ENCODE measurements at places on chromosomes 5 and 9.
A peak's percentile ranks its signal among the peaks of the same experiment; 100 is the strongest.

GRCh38 chr9:3698531-3698930 lies 172.7 kb upstream of the RFX3 start:
- no peak for DNase-seq

DNA sequence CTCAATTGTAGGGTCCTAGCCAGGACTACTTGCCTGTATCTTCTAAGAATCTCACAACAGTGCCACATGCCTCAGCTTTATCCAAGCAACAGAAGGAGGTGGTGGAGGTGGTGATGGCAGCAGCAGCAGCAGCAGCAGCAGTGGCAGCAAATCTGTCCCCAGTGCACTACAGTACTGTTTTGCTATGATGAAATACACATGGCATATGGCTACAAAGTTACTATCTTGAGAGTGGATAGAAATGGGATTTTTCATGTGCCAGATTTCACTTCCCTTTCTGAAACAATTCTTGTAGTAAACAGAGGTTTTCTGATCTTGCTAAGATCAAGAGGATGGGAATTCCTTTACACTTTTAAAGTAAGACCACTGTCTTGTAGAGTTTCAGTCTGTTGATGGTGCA lies 8.1 kb upstream of the CYSTM1 start:
- DNase-seq: no peak

GRCh38 chr5:55159763-55160492 lies at the start of gene GPX8:
GPX8 (plus strand) TSS chr5:55160171; CDS start chr5:55160193, 22 bp downstream.
- peak; percentile 87 for DNase-seq

- DNase-seq: no peak
Measured at GRCh38 chr5:106152569-106152968, 1518.2 kb downstream of the EFNA5 start.

GRCh38 chr5:141094481-141095262 lies at the start of gene PCDHB2:
PCDHB2 (plus strand) TSS chr5:141094615; CDS start chr5:141094791, 176 bp downstream.
- DNase-seq: peak; percentile 23

DNA sequence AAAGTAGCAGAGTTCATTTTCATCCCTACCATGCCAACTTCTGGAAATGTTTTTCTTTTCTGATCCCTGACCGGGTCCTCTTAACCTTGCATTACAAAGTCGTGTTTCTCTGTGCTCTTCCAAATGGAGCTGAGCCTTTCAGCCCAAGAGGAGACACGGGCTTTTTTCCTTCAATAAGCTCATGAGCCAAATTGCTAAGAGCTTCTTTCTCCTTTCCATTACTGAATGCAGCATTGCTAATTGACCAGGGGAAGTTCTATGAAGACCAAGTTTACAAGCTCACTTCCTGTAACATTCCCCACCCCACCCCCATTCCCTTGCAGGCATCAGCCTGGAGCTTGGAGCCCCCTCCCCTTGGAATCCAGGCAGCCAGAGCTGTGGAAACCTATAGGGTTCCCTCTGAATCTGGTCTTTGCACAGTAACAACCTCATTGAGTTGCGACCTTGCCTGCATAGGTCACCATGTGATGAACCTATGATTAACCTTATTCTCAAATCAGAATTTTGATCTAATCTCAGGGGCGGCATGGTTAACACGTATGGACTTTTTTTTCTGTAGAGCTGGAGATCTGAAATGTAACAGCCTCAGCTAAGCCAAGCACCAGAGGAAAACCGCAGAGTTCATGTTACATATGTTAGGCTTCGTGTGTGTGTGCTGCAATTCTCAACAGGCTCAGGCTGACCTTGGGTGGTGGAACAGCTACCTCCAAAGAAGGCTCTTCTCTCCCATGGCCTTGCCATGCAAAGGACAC lies 395.7 kb upstream of the ZNF462 start:
- no peak for DNase-seq

DNA sequence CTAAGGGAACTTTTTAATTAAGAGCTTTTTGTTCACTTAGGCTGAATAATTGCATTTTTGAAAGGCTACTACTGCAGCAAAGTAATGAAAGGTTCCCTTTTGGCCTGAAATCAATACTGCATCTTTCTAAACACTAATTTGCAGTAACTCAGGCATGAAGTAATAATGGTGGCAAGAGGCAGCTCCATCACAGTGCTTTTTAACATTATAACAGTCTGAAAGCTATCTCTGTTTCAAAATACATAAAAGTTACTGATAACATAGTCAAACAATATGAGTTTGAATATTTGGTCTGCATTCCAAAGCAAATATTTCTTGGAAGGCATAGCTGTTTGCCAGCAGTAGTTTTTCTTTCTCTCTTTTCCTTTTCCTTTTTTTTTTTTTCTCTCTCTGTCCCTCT lies 113.4 kb downstream of the FBN2 start:
- no peak for DNase-seq

DNA sequence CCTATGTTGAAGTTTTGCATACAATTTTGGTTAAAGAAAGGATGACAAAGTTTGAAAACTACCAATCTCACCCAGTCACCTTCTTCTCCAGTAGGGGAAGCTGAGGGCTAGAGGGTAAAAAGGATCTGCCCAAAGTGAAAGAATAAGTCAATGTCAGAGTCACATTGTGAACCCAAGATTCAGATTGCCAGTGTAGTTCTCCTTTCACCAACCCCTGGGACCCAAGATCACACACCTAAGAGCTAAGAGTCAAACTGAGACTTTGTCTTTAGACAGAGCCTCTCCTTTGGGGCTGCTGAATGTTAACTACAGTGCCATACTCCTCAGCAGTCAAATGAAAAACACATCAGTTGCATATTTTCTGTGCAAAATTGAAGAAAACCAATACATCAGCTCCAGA lies 210.6 kb downstream of the ATP10B start:
- DNase-seq: no peak

- no peak for DNase-seq
Measured at GRCh38 chr5:14872070-14872989, 752 bp upstream of the ANKH start.

DNA sequence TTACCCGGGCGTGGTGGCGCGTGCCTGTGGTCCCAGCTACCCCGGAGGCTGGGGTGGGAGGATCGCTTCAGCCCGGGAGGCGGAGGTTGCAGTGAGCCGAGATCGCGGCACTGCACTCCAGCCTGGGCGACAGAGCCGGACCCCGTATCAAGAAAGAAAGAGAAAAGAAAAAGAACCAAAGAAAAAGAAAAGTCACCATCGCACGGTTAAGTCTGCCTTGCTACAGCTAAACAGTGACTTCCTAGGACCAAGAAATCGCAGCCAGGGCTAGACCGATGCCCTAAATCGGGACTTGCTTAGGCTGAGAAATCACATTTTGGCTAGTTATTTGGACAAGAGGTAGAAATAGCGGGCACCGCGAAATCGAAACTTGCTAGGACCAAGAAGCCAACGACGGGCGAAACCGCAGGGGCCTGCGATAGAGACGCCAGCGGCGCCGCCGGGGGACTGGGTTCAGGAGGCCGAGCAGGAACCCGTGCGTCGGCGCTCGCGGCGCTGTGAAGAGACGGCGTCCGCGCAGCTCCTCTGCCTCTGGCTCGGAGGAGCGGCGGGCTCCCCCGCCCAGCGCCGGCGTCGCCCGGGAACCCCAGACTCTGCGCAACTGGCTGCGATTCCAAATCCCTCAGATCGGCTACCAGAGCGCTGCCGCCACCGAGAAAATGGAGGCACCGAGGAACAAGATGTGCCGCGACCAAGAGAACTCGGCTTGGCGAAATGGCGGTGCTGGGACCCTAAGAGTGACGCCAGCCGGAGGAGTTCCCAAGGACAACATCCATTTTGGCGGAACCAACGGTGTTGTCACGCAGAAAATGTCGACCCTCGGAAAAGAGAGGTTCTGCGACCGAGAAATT lies 26.1 kb upstream of the ANXA2R start:
- DNase-seq: peak; percentile 74

- DNase-seq: no peak
Measured at GRCh38 chr9:4309806-4310205, 9.9 kb upstream of the GLIS3 start.

DNA sequence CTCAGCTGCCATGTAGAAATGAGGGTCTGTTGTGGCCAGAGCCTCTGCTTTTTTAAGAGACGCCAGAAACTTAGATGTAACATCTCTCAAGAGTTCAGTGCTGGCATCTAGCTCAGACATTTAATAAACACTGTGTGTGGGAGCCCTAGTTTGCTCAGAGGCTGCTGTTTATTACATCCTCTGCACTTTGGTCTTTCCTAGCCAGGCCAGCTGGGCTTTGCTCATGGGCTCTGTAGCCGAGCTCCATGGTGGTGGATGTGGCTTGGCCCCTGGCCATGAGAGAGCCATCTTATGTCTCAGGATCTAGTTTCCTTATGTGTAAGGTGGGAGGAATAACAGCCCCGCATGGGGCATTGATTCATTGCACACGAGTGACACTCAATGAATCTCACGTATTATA lies 30.0 kb downstream of the ARHGEF37 start:
- DNase-seq: no peak

DNA sequence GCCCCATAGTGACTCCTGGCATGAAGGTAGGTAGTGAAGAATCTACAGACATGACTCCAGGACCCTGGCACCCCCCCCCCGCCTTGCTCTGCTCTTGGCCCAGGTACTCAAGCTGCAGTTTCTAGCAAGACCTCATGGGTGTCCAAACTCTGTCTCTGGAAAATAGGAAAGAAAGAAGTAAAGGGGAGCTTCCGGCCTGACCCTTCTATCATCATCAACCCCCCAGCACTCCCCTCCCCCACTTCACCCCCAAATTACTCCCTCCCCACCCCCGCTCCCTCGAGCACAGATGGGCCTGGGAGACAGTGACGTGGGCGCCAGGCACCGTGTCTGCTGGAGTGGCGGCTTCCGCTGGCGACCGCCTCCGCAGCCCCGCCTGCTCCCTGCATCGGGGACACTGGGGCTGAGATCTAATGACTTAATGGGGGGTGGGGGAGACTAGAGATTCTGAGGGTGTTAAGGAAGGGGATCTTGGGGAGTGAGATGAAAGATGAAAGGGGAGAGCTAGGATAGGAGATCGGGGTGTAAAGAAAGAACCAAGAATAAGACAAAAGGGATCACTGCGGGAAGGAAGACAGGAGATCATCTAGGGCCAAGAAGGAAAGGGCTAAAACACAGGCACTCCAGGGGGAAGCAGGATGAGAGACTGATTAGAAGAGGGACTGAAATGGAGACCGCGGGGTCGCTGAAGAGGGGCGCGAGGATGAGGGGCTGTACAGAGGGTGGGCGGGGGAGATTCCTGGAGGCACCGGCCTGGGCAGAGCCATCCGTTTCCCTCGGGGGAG lies 1.1 kb upstream of the DNAJB5 start:
- no peak for DNase-seq

GRCh38 chr9:123318961-123319421 lies 37.0 kb upstream of the CRB2 start:
- DNase-seq: no peak

GRCh38 chr5:84425365-84425881 lies 40.7 kb upstream of the EDIL3 start:
- no peak for DNase-seq

GRCh38 chr5:133086366-133086875 lies 34.6 kb downstream of the HSPA4 start:
- DNase-seq: no peak

DNA sequence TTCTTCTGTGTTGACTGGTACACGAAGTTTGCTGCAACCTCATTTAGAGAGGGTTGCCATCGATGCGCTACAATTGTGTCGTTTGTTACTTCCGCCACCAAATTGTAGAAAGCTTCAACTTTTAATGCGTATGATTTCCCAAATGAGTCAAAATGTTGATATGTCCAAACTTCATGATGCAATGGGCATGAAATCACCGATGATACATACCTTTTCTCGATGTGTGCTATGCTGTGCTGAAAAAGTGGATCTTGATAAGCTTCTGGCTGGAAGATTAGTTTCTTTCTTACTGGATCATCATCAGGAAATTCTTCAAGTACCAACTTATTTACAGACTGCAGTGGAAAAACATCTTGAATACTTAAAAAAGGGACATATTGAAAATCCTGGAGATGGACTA lies 65.7 kb downstream of the TMEM38B start:
- peak; percentile 13 for DNase-seq

DNA sequence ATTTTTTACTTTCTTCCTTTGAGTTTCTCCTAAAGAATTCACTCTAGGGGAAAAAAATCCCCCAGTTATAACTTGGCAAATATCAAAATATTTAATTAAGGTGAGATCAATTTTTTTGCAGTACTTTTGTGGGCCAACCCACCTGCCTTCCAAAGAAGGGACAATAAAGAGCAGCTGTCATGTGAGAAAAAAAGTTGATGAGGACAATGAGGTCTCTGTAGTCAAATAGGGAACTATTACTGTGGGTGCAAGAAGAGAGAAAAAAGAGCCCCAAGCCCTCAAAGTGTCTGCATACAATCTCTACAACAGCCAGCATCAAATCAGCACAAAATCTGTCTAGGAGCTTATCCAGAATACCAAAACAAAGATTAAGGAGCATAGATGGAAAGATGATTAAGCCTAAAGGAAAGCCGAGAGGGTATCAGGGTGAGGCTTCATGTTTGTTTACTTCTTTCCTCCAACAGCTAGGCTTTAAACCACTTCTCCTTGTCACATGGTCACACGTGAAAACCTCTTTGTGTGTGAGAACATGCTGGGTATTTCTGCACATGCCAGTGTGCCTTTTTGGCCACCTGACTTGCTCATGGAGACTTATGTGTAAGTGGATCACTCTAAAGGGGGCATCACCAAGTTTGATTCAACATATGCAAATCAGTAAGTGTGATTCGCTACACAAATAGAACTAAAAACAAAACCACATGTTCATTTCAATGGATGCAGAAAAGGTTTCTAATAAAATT lies 19.2 kb upstream of the FYB1 start:
- DNase-seq: no peak

DNA sequence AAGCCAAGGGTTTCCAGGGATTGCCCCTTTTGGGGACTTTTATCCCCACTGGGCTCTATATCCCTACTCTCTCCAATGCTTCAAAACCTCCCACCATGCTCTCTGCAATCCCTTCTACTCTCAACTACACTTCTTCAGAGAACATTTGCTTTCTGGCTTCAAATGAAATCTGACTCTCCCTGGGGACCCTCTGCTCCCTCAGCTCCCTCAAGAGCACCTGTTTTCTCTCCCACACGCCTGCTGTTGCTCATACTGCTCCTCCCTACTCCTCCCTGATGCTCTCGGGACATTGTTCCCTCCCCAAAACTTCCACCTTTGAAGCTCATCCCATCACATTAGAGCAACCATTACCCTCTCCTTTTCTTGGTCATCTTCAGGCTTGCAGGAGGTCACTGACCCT lies 344.9 kb downstream of the CDK5RAP2 start:
- no peak for DNase-seq

GRCh38 chr9:22650946-22651345 lies 204.3 kb downstream of the DMRTA1 start:
- DNase-seq: no peak

DNA sequence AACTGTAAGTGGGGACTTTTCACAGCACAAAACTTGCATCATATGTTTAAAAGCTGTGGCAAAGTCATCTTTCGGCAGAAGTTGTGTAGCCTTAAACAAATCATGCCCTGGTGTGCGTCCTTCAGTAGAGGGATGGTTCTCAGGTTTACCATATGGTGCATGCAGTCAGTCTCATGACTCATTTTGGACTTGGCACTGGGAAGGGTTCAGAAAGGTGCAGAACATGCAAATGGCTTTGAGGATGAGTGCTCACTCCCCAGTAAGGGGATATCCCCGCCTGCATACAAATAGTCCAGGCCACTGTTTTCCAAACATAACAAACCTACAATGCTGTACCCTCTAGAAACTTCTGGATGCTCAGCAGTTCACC lies 260.3 kb downstream of the NDUFS4 start:
- peak; percentile 18 for DNase-seq

GRCh38 chr9:87054999-87055686 lies 107.8 kb upstream of the GAS1 start:
- peak; percentile 16 for DNase-seq

GRCh38 chr5:73591102-73591695 lies 25.7 kb downstream of the UTP15 start:
- DNase-seq: peak; percentile 86

Measured in epithelial cell of esophagus (primary cell).